Stimulated activated CD8-positive, alpha-beta memory T cell treated with anti-CD3 and anti-CD28 coated beads, Interleukin-7, amount 100 ng/mL, for 1 hour (primary cell): ENCODE measurements at places on chromosomes 2 and 18.

GRCh38 chr18:66168685-66169235 is 417.9 kb downstream of the CDH7 start:
- DNase-seq, result no peak

DNA sequence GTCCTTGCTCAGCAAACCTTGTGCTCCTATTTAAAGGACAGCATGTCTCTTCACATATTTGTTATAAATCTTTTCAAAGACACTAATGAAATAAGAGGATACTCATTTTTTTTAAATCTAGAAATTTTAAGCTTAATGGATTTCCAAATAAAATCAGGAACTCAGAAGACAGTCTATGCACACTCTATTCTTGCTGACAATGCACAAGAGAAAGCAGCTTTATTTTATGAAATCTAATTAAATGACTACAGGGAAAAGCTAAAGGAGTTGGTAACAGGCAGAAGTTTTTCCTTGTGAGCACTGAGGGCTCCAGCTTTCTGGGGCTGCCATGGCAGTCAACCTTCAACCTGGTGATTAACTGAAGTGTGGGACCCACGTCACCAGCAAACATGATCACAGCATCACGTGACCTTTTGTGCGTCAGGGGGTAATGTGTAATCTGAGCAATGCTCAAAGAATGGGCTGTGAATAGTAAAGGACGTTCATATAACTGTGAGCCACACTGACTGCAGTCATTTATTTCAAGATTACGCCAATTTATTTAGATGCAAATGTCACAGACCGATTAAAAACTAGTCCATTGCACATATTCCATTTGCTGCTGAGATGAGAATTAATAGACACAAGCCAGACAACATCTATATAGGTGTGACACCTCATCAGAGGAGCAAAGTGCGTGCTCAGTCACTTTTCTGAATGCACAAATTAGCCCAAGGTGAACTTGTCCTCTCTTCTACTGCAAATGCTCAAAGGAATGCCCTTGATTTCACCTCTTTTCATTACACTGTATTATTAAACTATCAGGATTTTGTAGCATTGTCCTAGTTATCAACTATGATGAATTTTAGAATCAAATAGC is 11.6 kb upstream of the DNER start:
- DNase-seq, result no peak

- no peak for DNase-seq
Observed at GRCh38 chr18:61154866-61155265, 178.4 kb upstream of the CDH20 start.

DNA sequence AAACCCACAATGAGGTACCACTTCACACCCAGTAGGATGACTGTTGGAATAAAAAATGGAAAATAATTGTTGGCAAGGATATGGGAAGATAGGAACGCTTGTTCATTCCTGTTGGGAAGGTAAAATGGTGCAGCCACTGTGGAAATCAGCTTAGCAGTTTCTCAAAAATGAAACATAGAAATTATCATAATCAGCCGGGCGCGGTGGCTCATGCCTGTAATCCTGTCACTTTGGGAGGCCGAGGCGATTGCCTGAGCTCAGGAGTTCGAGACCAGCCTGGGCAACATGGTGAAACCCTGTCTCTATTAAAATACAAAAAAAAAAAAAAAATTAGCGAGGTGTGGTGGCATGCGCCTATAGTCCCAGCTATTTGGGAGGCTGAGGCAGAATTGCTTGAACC is 23.4 kb downstream of the AMER3 start:
- DNase-seq, result no peak

- no peak for DNase-seq
Observed at GRCh38 chr2:153455861-153456260, 22.7 kb downstream of the RPRM start.

DNA sequence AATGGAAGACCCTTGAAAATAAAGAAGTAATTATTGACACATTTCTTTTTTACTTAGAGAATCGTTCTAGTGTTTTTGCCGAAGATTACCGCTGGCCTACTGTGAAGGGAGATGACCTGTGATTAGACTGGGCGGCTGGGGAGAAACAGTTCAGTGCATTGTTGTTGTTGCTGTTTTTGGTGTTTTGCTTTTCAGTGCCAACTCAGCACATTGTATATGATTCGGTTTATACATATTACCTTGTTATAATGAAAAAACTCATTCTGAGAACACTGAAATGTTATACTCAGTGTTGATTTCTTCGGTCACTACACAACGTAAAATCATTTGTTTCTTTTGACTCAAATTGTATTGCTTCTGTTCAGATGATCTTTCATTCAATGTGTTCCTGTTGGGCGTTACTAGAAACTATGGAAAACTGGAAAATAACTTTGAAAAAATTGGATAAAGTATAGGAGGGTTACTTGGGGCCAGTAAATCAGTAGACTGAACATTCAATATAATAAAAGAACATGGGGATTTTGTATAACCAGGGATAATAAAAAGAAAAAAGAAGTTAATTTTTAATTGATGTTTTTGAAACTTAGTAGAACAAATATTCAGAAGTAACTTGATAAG is 3.3 kb downstream of the PMAIP1 start:
- no peak for DNase-seq
